KG1 (cell line): ENCODE measurements at places on chromosomes 6 and 20.
A peak's percentile ranks its signal among the peaks of the same experiment; 100 is the strongest.

DNA sequence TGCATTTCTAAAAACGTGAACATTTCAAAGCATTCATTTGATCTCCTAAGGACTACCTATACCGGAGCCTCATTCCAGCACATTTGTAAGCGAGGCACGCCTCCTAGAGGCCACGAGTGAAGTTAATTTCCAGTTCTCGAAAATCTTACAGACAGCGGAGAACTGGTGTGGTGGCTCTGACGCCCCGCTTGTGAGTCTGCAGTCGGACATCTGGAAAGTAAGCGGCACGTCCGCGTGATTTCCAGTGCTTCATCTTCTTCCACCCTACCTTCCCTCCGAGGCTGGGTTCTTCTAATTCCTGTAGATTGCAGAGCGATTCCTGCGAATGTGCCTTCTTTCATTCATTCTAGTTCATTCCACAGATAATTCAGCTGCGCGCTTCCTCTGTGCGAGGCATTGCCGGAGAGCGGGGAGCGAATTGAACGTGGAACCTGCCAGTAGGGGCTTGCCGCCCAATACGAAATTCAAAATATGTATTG lies 810 bp upstream of the PRIM2 start:
- peak; percentile 93 for DNase-seq

DNA sequence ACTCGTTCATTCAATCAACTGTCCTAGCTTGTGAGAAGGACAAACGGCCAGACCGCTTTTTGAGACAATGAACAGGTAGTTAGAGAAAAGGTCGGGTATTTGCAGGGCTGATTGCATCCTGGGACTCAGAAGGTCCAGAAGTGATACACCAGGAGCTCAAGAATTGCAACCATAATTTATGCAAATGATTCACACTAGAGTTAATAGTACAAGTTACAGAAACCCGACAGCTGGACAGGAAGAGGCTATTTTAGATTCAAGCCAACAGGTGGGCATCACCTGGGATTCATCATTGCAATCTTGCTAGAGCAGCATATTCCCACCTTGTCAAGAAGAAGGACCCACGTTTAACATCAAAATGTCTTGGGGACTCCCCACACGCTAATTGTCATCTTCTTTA lies 83.5 kb downstream of the TNFAIP3 start:
- no peak for DNase-seq

- no peak for DNase-seq
These were observed 797 bp downstream of the PBX2 start for GRCh38 chr6:32189069-32189741.

DNA sequence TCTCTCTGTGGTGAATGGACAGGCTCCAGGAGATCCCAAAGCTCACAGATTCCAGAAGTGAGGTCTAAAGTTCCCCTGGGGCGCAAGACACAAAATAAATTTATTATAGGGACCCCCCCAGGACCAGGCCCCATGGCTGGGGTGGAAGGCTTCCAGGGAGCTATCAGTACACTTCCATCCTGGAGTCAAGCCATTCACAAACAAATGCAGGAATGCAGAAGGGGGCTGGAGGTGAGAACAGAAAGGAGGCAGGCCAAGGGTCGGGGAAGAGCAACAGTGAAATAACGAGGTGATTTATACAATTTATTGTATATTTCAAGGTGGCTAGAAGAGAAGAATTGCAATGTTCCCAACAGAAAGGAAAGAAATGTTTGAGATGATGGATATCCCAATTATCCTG lies 126.9 kb downstream of the LY86 start:
- DNase-seq: no peak

DNA sequence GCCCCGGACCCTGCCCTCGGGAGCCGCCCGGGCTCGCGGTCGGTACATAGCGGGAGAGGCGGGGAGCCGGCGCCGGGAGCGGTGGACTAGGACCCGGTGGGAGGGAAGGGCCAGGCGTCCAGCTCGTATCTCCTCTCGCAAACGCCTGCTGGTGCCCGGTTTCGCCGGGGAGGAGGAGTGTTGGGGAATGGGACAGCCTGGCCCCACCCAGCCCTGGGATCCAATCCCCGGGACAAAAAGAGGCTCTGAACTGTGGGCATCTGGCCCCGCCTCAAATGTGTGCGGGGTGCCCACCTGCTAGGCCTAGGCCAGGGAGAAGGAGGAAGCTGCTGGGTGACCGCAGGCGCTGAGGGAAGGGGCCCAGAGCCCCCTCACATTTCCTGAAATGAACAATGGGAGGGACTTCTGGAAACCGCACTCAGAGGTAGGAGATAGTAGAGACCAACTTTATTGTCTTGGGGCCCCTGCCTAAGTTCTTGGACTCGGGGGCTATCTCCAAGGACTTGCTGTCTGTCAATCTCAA lies at the start of gene KCNK17:
Gene KCNK17, minus strand, starts transcription at position 147 of the 523 bp plus-strand sequence. Its CDS starts 99 bp downstream, at position 48.
- no peak for DNase-seq
